AML-193 (cell line): ENCODE measurements at places on chromosomes 13 and 19.

DNA sequence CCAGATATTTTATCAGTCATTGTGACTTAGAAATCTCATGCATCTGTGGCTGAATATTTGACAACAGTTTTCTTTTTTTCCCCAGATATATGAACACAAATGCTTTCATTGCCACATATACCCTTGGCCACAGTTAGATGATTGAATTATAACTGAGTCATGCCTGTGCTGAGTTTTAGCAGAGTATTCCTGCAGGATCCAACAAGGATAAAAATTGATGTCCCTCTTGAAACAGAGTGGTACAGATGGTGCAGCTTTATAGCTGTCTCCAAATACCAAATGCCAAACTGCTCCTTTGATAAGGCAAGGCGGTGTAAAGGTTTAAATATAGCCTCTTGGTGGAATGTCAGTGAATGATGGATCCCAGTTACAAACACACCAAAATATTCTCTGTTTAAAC is 428.5 kb downstream of the GPC6 start:
- no peak for DNase-seq

DNA sequence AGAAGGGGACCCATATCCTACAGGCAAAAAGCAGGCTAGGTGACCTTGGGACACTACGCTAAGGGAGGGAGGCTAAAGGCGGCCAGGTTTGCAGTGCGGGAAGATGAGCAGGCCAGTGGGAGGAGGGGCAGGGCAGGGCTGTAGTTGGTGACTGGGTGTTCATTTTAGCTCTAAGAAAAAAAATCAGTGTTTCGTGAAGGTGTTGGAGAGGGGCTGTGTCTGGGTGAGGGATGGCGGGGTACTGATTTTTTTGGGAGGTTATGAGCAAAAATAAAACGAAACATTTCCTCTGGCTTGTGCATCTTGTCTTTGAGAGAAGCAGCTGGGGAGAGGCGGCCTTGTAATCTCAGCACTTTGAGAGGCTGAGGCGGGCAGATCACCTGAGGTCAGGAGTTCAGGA is 4.3 kb upstream of the NUP62 start:
- no peak for DNase-seq

GRCh38 chr13:29849731-29850212 is 645 bp downstream of the UBL3 start:
- peak; percentile 31 for DNase-seq

DNA sequence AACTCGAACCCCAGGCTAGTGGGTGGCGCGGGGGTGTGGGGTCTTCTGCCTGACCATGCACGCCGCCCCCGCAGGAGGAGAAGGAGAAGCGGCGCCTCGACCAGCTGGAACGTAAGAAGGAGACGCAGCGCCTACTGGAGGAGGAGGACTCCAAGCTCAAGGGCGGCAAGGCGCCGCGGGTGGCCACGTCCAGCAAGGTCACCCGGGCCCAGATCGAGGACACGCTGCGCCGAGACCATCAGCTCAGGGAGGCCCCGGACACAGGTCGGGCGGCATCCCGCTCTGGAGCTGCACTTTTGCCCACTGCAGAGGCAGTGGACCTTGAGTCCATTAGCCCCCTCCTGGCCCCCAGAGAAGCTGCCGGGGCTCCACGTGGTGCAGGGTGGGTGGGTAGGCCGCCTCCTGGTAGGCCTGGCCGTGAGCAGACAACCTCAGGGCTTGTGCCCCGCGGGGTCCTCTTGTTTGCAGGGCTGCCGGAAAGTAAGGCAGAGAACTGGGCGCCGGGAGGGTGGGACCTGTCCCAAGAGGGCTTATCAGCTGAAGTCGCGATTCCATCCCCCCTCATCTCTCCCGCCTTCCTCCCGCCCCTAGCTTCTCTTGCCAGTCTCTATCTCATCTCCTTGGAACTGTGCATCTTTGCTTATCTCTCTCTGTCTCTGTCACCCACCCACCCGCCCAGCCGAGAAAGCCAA is 9.9 kb downstream of the CCDC124 start:
- no peak for DNase-seq

GRCh38 chr13:98293570-98294142 is 116.6 kb upstream of the RNF113B start:
- DNase-seq: no peak

- no peak for DNase-seq
These were observed 21.4 kb upstream of the ZNF730 start for GRCh38 chr19:23095418-23095817.

- no peak for DNase-seq
These were observed 1430.1 kb upstream of the SPRY2 start for GRCh38 chr13:81770868-81771505.

- DNase-seq: no peak
These were observed 11.5 kb downstream of the SYT3 start for GRCh38 chr19:50628146-50628545.

DNA sequence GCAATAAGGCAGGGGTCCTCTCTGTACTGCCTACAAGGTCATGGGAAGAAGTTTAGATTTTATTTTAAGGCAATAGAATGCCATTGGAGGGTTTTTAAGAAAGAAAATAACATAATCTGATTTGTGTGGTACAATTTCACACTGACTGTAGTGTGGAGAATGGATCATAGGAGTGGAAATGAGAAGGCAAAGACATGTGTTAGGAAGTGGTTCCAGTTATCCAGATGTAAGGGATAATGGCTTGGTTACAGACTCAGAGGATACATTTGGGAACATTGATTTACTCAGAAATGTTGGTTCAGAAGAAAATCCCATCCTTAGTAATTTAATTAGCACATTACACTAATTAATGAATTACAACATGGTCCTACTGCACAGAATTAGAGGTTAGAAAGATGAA is 788.2 kb downstream of the SLITRK5 start:
- no peak for DNase-seq

DNA sequence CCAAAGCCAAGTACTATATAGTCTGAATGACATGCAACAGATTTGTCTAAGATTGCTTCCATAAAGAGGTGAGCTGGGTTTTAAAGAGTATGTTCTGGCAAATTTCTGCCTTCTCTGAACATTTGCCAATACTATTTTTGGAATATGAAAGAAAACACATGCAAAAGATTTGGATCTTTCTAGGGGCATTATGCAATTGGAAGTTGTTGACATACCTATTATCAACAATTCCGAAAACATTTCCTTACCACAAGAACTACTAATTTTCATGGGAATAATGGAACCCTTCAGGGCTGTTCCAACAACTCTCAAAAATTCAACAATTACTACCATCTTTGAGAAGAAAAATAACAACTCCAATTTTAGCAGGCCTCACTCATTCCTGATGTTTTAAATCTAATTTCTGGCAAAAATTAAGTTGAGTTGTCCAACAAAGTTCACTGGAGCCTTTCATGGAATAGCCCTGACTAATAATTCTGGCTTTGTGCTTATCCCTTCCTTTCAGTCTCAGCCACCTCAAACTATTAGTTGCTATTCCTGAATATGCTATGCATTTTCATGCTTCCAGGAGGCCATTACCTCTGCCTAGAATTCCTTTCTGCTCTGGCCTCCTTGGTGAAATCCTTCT is 250.0 kb downstream of the RGCC start:
- no peak for DNase-seq

GRCh38 chr13:37491661-37492060 is 106.9 kb downstream of the POSTN start:
- no peak for DNase-seq

DNA sequence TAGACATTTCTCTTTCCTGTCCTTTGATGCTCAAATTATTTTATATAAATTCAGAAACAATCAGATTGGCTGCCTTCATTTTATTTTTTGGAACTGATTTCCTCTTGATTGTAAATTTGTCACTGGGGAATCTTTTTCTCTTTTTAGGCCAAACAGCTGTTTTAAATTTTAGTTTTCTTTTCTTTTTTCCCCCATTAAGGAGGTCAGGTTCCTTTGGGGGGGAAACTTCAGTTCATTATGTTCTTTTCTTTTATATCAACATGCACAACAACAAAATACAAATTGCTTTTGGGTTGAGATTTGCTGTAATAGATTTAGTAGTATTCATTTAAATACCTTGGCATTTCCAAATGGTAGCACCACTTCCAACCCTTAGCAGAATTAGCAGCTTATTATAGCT is 264.8 kb upstream of the SPRY2 start:
- no peak for DNase-seq

DNA sequence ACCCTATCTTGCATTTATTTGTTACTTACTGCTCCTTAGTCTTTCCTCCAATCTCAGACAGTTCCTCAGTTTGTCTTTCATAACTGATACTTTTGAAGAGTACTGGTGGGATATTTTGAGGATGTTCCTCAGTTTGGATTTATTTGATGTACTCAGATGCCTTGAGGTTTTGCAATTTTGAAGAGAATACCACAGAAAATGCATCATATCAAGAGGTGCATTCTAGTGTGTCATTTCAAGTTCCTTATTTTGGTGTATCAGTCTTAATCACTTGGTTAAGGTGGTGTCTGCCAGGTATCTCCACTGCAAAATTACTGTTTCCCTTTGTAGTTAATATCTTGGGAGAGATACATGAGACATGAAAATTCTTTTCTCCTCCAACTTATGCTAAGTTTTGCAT is 75.1 kb downstream of the URI1 start:
- DNase-seq: no peak

GRCh38 chr19:11814700-11815035 is 595 bp downstream of the ZNF440 start:
- DNase-seq: peak; percentile 8

DNA sequence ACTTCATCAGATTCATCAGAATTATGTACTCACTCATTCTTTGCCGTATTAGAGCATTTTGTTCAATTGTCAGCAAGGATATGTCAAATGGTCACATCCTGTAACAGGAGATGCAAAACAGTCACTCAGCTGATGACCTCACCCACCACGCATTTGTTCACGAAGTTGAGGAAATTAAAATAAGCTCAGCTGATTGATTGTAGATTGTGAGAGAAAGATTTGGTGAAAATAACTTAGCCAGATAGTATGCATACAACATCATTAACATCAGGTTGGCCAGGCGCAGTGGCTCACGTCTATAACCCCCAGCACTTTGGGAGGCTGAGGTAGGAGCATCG is 22.6 kb upstream of the CDC16 start:
- no peak for DNase-seq

DNA sequence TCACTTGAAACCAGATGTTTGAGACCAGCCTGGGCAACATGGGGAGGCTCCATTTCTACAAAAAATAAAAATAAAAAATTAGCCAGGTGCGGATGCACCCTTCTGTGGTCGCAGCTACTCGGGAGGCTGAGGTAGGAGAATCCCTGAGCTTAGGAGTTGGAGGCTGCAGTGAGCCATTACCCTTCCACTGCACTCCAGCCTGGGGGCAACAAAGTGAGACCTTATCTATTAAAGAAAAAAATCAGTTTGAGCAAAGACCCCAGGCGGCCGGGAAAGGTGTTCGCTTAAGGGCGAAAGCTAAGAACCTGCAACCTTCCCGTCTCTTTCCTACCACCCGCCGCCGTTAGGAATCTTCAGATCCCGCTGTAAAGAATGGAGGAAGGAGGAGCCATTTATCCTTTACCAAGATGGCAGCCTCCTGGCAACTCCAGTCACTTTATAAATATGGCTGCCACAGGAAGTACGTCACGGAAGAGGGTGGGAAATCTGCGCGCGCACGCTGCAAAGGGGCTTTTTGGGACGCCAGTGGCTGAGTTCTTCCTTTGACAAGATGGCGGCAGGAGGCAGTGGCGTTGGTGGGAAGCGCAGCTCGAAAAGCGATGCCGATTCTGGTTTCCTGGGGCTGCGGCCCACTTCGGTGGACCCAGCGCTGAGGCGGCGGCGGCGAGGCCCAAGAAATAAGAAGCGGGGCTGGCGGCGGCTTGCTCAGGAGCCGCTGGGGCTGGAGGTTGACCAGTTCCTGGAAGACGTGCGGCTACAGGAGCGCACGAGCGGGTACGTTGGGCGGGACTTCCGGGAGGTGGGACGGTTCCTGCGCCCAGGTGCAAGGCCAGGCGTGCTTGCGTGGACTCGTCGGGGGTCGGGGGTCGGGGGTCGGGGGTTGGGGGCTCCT is at the start of gene NOP53:
Gene NOP53, plus strand, starts transcription at position 537 of the 892 bp plus-strand sequence. Its CDS starts 14 bp downstream, at position 551.
- DNase-seq: peak; percentile 89

DNA sequence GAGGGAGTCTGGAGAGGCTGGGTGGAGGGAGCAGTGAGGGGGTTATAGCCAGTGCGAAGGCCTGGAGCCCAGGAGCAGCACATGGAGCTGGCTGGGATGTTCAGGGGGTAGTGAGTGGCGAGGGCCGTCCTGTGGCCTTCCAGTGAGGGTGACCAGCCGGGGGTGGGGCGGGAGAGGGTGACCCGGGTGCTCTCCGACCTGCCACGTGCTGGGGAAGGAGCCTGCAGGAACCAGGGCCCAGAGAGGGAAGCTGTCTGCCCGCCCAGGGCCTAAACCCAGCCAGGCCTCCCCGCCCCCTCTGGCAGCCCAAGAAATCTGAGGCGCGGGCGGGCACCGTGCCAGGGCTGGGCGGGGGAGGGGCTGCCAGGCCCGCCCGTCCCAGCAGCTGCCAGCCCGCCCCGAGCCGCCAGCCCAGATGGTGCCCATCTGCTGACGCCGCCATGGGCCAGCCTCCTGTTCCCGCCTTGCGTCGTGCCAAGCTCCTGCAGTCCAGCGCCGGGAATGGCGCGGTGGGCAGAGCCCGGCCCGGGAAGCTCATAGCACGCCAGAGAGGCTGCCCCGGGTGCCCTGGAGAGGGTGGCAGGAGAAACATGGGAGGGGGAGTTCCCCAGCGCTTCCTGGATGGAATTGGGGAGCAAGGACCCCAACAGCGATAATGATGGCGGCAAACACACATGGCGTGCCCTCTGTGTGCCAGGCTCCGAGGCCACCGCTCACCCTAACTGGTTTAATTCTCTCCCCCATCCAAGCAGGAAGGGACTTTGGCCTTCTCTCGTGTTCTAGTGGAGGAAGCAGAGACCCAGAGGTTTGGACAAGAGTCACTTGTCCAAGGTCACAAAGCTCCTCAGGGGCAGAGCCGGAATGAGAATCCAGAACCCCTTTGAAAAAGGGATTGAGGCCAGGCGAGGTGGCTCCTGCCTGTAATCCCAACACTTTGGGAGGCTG is 21.5 kb downstream of the NFIC start:
- no peak for DNase-seq

DNA sequence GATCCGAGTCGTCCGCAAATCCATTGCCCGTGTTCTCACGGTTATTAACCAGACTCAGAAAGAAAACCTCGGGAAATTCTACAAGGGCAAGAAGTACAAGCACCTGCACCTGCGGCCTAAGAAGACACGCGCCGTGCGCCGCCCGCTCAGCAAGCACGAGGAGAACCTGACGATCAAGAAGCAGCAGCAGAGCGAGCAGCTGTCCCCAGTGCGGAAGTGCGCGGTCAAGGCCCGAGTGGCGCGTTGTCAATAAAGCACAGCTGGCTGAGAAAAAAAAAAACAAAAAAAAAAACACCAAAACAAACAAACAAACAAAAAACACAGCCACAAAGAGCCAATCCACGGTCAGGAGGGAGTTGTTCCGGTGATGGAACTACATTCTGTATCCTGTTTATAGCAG is 4.7 kb upstream of the GNA15 start:
- no peak for DNase-seq

- DNase-seq: no peak
These were observed 316.6 kb downstream of the DNAJC15 start for GRCh38 chr13:43339805-43340550.

- no peak for DNase-seq
These were observed 54.6 kb downstream of the TRPM4 start for GRCh38 chr19:49212016-49212701.
